Colonic mucosa (tissue), 4 donors: ENCODE measurements at places on chromosomes 6 and 20. TPM values are rescaled to one million over a fixed set of nuclear protein-coding genes. Genes with fewer than 3 reads are reported as not detected.

DDR1 gene
- total RNA-seq, result 261 TPM

MOG gene
- not detected for total RNA-seq

OPRL1 gene
- 0.24 TPM for total RNA-seq

SIRPB1 gene
- 1.0 TPM for total RNA-seq

ADGRF5 gene
- total RNA-seq, result 1.8 TPM

ACTL10 gene
- 8.0 TPM for total RNA-seq

TRIM15 gene
- 26.8 TPM for total RNA-seq

CYP24A1 gene
- 0.08 TPM for total RNA-seq
